Tracheal epithelial cell (primary cell): ENCODE measurements at places on chromosomes 12 and 14. TPM values are rescaled to one million over a fixed set of nuclear protein-coding genes. Genes with fewer than 3 reads are reported as not detected.

The KRT3 gene
- not detected in 2 replicates for total RNA-seq

The HOXC12 gene
- total RNA-seq = not detected in 2 replicates

The SP7 gene
- total RNA-seq = not detected in 2 replicates

The ACTN1 gene
- 115 and 319 TPM in 2 replicates for total RNA-seq

The ADAM21 gene
- 0.48 and 0.64 TPM in 2 replicates for total RNA-seq

The NRXN3 gene
- 0.24 TPM in 1 of 2 replicates, not detected in the other for total RNA-seq

The GPR68 gene
- 0.85 and 6.7 TPM in 2 replicates for total RNA-seq

The CLEC4D gene
- total RNA-seq = under 0.01 TPM in 1 of 2 replicates, not detected in the other

The ASPG gene
- under 0.01 TPM in 2 replicates for total RNA-seq

The STON2 gene
- 86.3 and 89.4 TPM in 2 replicates for total RNA-seq

The TAS2R31 gene
- 1.2 TPM in 1 of 2 replicates, not detected in the other for total RNA-seq

The SPTB gene
- total RNA-seq = under 0.01 TPM in 1 of 2 replicates, not detected in the other

The TEX52 gene
- total RNA-seq = not detected in 2 replicates

The TMPRSS12 gene
- total RNA-seq = not detected in 2 replicates

The KCNC2 gene
- total RNA-seq = not detected in 2 replicates

The NKX2-1 gene
- 0.48 and 7.0 TPM in 2 replicates for total RNA-seq

The MMP19 gene
- total RNA-seq = 0.24 TPM in 1 of 2 replicates, not detected in the other

The ALG10B gene
- 1.9 and 2.8 TPM in 2 replicates for total RNA-seq

The KRT83 gene
- total RNA-seq = under 0.01 and 0.21 TPM in 2 replicates

The SYCP3 gene
- total RNA-seq = 0.24 TPM in 1 of 2 replicates, not detected in the other

The SYT1 gene
- total RNA-seq = 0.43 and 0.96 TPM in 2 replicates

The APOF gene
- not detected in 2 replicates for total RNA-seq

The SPRYD4 gene
- total RNA-seq = 0.96 and 1.1 TPM in 2 replicates

The DLGAP5 gene
- total RNA-seq = 0.43 and 2.7 TPM in 2 replicates

The GPR65 gene
- not detected in 2 replicates for total RNA-seq

The TTC9 gene
- 6.4 and 7.0 TPM in 2 replicates for total RNA-seq

The CCDC88C gene
- 14.7 and 21.7 TPM in 2 replicates for total RNA-seq

The STYK1 gene
- 1.3 and 5.1 TPM in 2 replicates for total RNA-seq

The PRICKLE1 gene
- total RNA-seq = 0.43 and 2.9 TPM in 2 replicates

The G2E3 gene
- 14.9 and 17.4 TPM in 2 replicates for total RNA-seq

The OR4E2 gene
- not detected in 2 replicates for total RNA-seq

The IGFBP6 gene
- total RNA-seq = 37.1 and 76.5 TPM in 2 replicates

The SLC5A8 gene
- total RNA-seq = not detected in 2 replicates

The MYRFL gene
- 0.24 TPM in 1 of 2 replicates, not detected in the other for total RNA-seq

The VDR gene
- total RNA-seq = 5.5 and 10.0 TPM in 2 replicates

The FSCB gene
- not detected in 2 replicates for total RNA-seq

The MYF5 gene
- total RNA-seq = not detected in 2 replicates

The IRF9 gene
- 16.8 and 62.9 TPM in 2 replicates for total RNA-seq

The NANOG gene
- total RNA-seq = not detected in 2 replicates
